ENCODE measurements at places on chromosomes 7 and 10. TPM values are rescaled to one million over a fixed set of nuclear protein-coding genes. Genes with fewer than 3 reads are reported as not detected.

The ECHDC3 gene
- not detected for total RNA-seq

DNA sequence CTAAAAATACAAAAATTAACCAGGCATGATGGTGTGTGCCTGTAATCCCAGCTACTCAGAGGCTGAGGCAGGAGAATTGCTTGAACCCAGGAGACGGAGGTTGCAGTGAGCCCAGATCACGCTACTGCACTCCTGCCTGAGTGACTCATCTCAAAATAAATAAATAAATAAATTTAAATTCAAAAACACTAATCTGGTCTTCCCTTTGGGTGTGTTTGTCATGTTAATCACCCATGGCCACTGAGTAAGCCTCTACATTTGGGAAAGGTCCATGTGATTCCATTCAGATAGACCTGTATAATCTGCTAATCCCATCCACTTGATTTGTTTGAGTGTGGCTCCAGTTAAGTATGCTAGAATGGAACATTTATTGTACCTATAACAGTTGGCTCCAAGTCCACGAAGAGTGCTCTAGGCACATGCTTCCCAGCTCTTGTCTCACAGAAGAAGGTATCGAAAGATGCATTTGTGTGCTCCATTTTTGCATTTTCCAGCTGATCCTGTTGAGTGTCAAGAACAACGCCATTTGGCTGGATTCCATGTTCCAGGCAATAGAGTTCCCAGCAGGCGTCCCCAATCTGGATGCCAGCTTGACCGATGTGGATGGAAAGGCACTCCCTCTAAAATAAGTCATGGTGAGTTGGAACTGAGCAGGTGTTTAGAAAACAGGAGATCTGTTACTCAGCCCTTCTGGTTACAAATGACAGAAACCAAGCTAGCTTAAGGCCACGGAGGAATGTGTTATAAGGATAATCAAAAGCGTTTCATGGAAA, 4.0 kb downstream of the TUBAL3 start:
- no peak overlapping the region for H3K4me3 ChIP-seq
- no peak overlapping the region for H3K27ac ChIP-seq
- H3K27me3 ChIP-seq: no peaks in the 10 kb centered on the region
- H3K36me3 ChIP-seq: no peaks in the 10 kb centered on the region
- no peak for DNase-seq

The CDK13 gene
- total RNA-seq: 80.9 TPM

The IFIT2 gene
- 3.6 TPM for total RNA-seq

DNA sequence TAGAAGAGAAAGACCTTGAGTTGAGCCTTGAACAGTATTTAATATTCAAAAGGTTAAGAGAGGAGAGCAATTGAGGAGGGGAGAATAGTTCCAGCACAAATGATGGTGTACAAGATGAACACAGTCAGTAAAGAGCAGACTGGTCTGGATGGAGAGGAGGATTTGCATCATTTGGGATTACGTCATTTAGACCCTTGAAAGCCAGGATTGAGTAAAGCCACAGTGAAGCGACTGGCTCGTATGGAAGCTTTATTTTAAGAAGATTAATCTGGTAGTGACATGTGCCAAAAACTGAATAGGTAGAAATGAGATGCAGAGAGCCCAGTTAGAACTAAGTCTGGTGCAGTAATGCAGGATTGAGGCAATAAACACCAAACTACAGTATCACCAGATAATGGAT, 52.6 kb downstream of the TRUB1 start:
- no peak overlapping the region for H3K27ac ChIP-seq
- DNase-seq: no peak
- no peaks in the 10 kb centered on the region for H3K4me1 ChIP-seq
- no peaks in the 10 kb centered on the region for H3K36me3 ChIP-seq
- no peak overlapping the region for H3K4me3 ChIP-seq

DNA sequence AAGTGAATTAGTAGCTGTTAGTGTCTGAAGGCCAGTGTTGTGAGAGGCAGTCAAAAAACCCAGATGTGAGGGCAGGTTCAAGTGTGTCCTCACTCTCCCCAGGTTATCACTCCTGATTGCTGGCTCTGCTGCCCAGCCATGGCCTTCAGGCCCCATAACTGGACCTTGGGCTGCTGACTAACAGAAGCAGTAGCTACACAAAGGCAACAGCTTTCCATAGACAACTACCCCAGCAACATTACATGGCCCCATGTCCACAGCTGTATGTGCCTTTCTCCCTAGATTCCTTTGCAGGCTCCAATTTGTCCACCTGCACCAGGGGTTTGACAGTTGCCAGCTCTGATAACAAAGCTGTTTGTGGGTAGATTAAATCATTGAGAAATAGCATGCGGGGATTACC, 297.8 kb downstream of the ARL4A start:
- H3K4me3 ChIP-seq: no peak overlapping the region
- H3K4me1 ChIP-seq: peaks cover 7% of the 10 kb centered on the region
- H3K27me3 ChIP-seq: no peaks in the 10 kb centered on the region
- H3K36me3 ChIP-seq: no peaks in the 10 kb centered on the region

- no peak overlapping the region for H3K4me3 ChIP-seq
- no peaks in the 10 kb centered on the region for H3K36me3 ChIP-seq
- H3K27me3 ChIP-seq: no peaks in the 10 kb centered on the region
- DNase-seq: no peak
- H3K4me1 ChIP-seq: no peaks in the 10 kb centered on the region
- no peak overlapping the region for H3K27ac ChIP-seq
Measured at GRCh38 chr10:67518043-67518442, 178.0 kb downstream of the CTNNA3 start.

The DDC gene
- not detected for total RNA-seq

GRCh38 chr7:159042581-159043101, 102.0 kb downstream of the VIPR2 start:
- H3K4me3 ChIP-seq: no peak overlapping the region
- no peaks in the 10 kb centered on the region for H3K4me1 ChIP-seq
- H3K36me3 ChIP-seq: no peaks in the 10 kb centered on the region
- no peak overlapping the region for H3K27ac ChIP-seq
- DNase-seq: no peak
- H3K27me3 ChIP-seq: peaks cover 91% of the 10 kb centered on the region

The OR9A2 gene
- not detected for total RNA-seq

The ITGA8 gene
- not detected for total RNA-seq

DNA sequence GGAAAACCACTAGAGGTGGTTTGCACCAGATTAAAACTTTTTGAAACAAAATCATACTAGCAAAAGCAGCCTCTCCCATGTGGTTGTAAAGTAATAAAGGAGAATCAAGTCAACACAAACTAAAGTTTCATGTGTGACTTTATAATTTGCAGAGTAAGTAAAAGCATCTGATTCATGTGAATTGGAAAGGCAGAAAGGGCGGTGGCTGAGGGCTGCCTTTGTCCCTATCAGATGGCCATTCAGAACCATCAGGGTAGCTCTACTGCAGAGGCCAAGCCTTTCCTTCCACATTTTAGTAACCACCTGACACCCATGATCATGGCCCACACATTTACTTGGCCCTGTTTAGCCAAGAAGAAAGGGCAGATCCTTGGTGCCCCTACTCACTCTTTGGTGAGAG, 15.7 kb downstream of the WNT16 start:
- no peak overlapping the region for H3K27ac ChIP-seq
- no peaks in the 10 kb centered on the region for H3K36me3 ChIP-seq
- H3K4me1 ChIP-seq: no peaks in the 10 kb centered on the region
- no peak overlapping the region for H3K4me3 ChIP-seq

The ZNF736 gene
- 20.8 TPM for total RNA-seq

- H3K4me1 ChIP-seq: no peaks in the 10 kb centered on the region
- H3K27ac ChIP-seq: no peak overlapping the region
- no peak for DNase-seq
- no peaks in the 10 kb centered on the region for H3K36me3 ChIP-seq
- H3K4me3 ChIP-seq: no peak overlapping the region
Measured at GRCh38 chr7:362402-363096, 72.6 kb downstream of the FOXL3 start.

The POM121 gene
- 36.6 TPM for total RNA-seq

The AKR1B15 gene
- total RNA-seq: 3.2 TPM

- H3K27ac ChIP-seq: no peak overlapping the region
- H3K4me3 ChIP-seq: no peak overlapping the region
- H3K27me3 ChIP-seq: peaks cover 83% of the 10 kb centered on the region
Measured at GRCh38 chr7:42198296-42198695, 38.7 kb downstream of the GLI3 start.

The OLAH gene
- not detected for total RNA-seq

- 0 out of 2 replicates have a peak, but pooled peaks cover 5% of the 10 kb centered on the region for H3K4me1 ChIP-seq
- no peaks in the 10 kb centered on the region for H3K27me3 ChIP-seq
- DNase-seq: no peak
- no peak overlapping the region for H3K27ac ChIP-seq
Measured at GRCh38 chr10:88241501-88241900, 341.6 kb downstream of the RNLS start.

GRCh38 chr7:22051886-22052673, 106.4 kb upstream of the CDCA7L start:
- H3K27me3 ChIP-seq: peaks cover 84% of the 10 kb centered on the region
- no peaks in the 10 kb centered on the region for H3K36me3 ChIP-seq
- DNase-seq: no peak

DNA sequence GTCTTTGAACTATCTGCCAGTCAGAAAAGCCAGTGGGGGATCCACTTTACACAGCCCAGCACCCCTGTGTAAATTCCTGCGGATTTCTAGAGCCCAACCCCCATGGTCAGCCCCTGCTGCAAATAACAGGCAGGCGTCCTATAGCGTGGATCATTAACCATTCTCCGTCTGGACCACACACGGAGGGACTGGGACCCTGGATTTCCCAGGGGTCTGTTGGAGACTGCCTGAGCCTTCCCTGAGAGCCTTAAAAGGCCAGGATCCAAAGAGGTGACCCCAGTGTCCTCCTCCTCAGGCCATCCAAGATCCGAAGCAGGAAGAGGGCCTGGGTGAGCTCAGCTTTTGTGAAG, 11.2 kb upstream of the GRID1 start:
- peaks cover 7% of the 10 kb centered on the region for H3K27me3 ChIP-seq
- no peak overlapping the region for H3K4me3 ChIP-seq
- no peak overlapping the region for H3K27ac ChIP-seq
- DNase-seq: no peak
- H3K4me1 ChIP-seq: no peaks in the 10 kb centered on the region
- H3K36me3 ChIP-seq: no peaks in the 10 kb centered on the region

DNA sequence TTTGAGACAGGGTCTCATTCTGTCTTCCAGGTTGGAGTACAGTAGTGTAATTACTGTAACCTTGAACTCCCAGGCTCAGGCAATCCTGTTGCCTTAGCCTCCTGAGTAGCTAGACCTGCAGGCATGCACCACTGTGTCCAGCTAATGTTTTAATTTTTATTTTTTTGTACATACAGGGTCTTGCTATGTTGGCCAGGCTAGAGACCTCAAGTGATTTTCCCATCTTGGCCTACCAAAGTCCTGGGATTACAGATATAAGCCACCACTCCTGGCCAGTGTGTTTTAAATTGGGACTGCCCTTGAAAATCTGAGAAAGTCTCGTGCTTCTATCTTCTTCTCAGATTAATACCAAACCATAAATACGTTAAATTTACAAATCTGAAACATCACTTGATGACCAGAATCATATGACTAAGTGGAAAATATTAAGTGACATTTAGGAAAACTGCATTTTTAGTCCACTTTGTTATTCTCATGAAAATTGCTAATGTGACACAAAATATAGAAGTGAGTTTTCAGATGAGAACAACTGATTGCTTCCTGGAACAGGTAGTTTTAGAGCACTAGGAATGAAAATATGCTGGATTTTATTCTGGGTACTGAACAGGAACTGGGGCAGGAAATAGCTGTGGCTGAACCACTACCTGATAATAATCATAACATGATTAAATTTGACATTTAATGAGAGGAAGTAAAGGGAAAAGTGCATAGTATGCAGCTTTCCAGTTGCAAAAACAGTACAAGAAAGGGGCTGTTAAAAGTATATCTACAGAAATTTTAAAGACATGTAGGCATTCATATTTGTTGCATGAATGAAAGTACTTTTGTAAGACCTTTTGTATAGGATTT, 4.2 kb downstream of the PHTF2 start:
- peaks cover 13% of the 10 kb centered on the region for H3K4me1 ChIP-seq
- H3K36me3 ChIP-seq: 0 out of 2 replicates have a peak, but pooled peaks cover 4% of the 10 kb centered on the region
- H3K4me3 ChIP-seq: no peak overlapping the region
- DNase-seq: no peak
- no peaks in the 10 kb centered on the region for H3K27me3 ChIP-seq

GRCh38 chr7:141133646-141134045, 59.8 kb downstream of the TMEM178B start:
- H3K4me1 ChIP-seq: no peaks in the 10 kb centered on the region
- H3K27ac ChIP-seq: no peak overlapping the region
- H3K27me3 ChIP-seq: no peaks in the 10 kb centered on the region
- H3K36me3 ChIP-seq: no peaks in the 10 kb centered on the region

The GIMAP6 gene
- total RNA-seq: not detected

- H3K4me1 ChIP-seq: 0 out of 2 replicates have a peak, but pooled peaks cover 15% of the 10 kb centered on the region
- H3K4me3 ChIP-seq: peak overlapping the region; percentile 41
Measured at GRCh38 chr10:13347500-13348156, 465 bp downstream of the SEPHS1 start.

DNA sequence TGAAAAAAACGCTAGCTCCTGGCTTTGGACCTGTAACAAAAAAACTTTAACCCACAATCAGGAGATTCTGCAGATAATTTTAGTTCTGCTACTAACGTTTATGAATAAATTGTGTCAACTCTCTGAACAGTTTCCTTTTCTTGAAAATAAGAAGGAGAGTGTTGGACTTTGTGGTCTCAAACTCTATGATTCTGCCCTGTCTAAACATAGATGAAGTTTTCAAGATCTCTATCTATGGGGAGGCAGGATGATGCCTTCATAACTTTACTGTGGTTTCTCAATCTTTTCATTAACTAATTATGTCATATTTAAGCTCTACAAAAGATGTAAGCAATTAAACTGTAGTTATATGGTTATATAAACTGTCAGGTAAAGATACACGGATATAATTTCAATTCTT, 162.0 kb downstream of the REEP3 start:
- no peaks in the 10 kb centered on the region for H3K36me3 ChIP-seq
- H3K4me1 ChIP-seq: no peaks in the 10 kb centered on the region
- H3K4me3 ChIP-seq: no peak overlapping the region
- H3K27ac ChIP-seq: no peak overlapping the region
- H3K27me3 ChIP-seq: no peaks in the 10 kb centered on the region

GRCh38 chr10:11846542-11846941, 23.4 kb downstream of the PROSER2 start:
- H3K36me3 ChIP-seq: no peaks in the 10 kb centered on the region
- no peaks in the 10 kb centered on the region for H3K27me3 ChIP-seq
- no peak for DNase-seq
- H3K27ac ChIP-seq: no peak overlapping the region

DNA sequence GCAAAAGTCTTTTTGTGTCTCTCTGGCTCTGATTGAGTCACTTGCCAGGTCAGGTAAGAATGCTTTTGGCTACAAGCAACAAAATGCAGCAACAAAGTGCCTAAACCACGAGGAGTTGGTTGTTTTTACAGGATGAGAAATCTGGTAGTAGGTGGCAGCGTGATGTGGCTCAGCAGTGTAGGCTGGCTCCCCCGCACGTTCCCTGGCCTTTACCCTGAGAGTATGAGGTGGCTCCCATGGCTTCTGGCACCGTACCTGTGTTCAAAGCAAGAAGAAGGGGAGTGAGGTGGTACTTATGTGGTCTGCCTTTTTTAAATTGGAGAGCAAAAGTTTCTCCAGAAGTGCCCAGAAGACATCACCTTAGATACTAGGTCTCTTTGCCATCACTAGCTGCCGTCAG, 11.7 kb downstream of the PRKRIP1 start:
- no peak overlapping the region for H3K4me3 ChIP-seq
- no peak for DNase-seq
- no peak overlapping the region for H3K27ac ChIP-seq
- no peaks in the 10 kb centered on the region for H3K4me1 ChIP-seq
- peaks cover 23% of the 10 kb centered on the region for H3K36me3 ChIP-seq
- no peaks in the 10 kb centered on the region for H3K27me3 ChIP-seq

The SPAM1 gene
- total RNA-seq: not detected

The SUGCT gene
- 2.7 TPM for total RNA-seq

GRCh38 chr10:77118603-77119282, 518.9 kb downstream of the KCNMA1 start:
- H3K27ac ChIP-seq: no peak overlapping the region
- H3K36me3 ChIP-seq: no peaks in the 10 kb centered on the region
- H3K4me3 ChIP-seq: no peak overlapping the region
- DNase-seq: no peak
- H3K27me3 ChIP-seq: no peaks in the 10 kb centered on the region

All from PC-9 (cell line).